ENCODE measurements at places on chromosomes 7 and 10.

GRCh38 chr10:132306864-132307751, 642 bp downstream of the STK32C start:
- no peak for DNase-seq

GRCh38 chr10:35336084-35336831, at the start of gene CCNY:
CCNY (plus strand) TSS chr10:35336509; CDS start chr10:35337054, 545 bp downstream.
- peak; percentile 71 for DNase-seq

GRCh38 chr10:28248092-28248491, 54.8 kb downstream of the MPP7 start:
- DNase-seq, result peak; percentile 63

GRCh38 chr10:114319406-114320248, 80.6 kb downstream of the VWA2 start:
- DNase-seq, result no peak

DNA sequence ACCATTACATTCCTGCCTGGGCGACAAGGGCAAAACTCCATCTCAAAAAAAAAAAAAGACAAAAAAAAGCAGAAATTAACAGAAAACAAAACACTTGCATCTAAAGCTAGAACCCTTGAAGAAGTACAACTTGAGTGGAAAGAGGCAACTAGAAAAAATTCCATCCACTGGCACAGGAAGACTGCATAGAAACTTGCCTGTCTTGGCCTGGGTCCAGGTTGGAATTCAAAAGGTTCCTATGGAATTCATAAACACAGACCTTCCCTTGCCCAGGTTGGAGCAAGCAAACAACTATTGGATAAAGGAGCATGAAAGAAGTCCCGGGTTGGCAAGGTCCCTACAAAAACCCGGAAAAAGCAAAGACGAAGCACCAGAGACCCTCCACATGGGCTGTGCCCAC, 69.8 kb downstream of the CCDC71L start:
- DNase-seq, result no peak

DNA sequence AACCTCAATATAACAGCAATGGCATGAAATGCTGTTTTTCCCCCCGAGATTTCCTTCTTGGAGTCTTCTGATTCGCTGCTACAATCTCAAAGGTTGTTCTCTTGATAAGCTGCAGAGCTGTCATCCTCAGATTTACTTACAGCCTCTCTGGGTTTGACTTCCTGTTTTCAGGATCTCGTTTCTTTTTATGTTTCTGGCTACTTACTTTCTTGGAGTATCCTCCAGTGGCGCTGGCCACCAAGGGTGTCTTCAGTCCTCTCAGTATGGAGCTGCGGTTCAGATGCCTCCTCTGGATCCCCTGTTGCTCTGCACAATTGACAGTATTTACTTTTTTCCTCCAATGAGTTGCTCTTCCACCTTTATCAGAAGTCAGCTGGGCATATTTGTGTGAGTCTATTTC, 152.0 kb upstream of the TMEM72 start:
- DNase-seq, result no peak

DNA sequence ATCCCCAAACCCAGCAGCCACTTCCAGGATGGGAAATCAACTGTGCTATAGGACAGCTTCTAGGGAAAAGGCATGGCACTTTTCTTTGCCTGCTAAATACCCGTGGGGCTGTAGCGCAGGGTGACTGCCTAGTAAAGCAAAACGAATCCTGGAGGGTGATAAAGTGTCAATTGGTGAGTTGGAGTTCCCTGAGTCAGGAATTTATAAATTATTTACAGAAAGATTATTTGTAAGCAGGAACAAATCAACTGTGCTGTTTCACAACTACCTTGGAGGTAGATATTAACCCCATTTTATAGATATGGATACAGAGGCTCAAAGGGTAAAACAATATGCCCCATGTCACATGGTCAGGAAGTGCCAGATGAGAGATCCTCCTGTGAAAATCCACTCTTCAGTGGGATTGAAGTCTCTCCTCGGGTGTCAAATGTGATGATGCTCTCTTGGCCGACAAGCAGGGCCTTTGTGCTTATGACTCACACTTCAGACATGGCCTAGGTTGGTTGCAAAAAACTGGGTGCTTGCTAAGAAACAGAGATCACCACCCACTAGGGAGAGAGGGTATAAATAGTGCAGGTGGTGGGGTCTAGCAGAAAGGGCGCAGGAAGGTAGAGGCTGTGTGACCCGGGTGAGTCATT, 383.2 kb upstream of the ZMIZ1 start:
- DNase-seq, result peak; percentile 33

GRCh38 chr7:158272509-158273137, 315.0 kb downstream of the PTPRN2 start:
- no peak for DNase-seq

DNA sequence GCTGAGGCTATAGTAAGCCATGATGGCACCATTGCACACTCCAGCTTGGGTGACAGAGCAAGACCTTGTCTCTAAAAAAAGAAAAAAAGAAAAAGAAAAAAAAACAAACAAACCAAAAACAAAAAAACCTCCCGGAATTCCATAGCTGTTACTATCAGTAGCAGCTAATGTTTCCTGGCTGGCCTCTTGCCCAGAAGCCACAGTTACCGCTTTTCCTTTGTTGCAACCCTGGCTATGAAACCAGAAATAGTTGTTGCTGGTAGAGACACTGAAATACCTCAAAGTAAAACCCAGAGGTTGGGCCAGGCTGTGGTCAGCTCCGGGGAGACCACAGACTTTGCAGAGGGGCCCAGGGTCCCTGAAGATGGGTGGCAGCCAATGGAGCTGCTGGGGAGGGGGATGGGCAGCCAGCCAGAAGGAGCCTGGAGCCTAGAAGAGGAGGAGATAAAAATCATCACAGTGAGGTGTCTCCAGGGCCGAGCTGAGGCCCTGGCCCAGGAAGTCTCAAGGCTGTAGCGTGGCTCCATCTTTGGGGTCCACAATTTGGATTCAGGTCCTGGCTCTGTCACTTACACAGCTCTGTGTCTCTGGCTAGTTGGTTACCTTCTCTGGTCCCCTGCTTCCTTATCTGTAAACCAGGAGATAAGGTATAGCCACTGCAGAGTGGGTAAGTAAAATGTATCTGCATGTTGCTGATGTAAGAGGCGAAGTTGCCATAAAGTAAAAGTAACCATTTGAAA, 3.4 kb upstream of the CHST12 start:
- DNase-seq, result peak; percentile 99

DNA sequence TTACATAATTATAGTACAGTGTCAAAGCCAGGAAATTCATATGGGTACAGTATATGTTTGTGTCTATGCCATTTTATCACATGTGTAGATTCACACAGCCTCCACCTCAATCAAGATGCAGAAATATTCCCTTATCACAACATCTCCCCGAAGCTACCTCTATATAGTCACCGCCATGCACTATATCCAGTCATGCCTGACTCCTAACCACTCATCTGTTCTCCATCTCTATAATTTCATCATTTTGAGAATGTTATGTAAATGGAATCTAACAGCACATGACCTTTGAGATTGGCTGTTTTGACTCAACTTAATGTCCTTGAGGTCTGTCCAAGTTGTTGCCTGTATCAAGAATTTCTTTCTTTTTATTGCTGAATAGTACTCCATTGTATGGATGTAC, 22.3 kb upstream of the SLC25A13 start:
- no peak for DNase-seq

- peak; percentile 34 for DNase-seq
Measured at GRCh38 chr7:139958599-139959284, 104.0 kb downstream of the PARP12 start.

- DNase-seq, result peak; percentile 47
Measured at GRCh38 chr10:107718864-107719263, 554.4 kb upstream of the SORCS1 start.

DNA sequence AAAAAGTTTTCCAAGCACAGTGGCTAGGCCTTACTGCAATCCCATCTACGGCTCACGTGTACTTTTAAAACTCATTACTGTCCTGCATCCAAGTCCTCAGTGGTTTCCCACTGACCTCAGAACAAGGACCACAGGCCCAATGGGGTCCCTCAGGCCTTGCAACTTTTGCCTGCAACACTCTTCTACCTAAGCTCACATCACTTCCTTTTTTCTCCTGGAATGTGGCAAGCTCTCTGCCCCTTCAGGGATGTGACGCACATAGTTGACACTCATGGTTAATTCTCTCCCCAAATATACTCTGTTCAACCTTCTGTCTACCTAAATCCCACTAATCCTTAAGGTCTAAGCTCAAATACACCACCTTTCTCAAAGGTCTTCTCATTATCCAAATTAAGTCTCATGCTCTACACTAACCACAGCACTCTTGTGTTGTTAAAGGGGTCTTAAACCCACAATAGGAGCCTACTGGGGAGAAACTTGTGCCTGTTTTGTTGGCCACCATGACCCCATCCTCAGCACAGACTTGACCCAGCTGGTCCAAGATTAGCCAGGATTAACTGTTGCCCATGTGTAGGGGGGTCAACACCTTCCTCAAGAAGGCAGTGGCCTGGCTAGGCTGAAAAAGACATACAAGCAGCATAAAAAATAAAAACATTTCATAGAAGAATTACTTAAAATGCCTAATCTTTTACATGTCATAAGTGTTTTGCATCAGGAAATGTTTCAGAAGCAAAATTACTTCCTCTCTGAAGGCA, 15.2 kb downstream of the HNRNPF start:
- no peak for DNase-seq

GRCh38 chr7:153942036-153942435, 110.2 kb upstream of the DPP6 start:
- no peak for DNase-seq

DNA sequence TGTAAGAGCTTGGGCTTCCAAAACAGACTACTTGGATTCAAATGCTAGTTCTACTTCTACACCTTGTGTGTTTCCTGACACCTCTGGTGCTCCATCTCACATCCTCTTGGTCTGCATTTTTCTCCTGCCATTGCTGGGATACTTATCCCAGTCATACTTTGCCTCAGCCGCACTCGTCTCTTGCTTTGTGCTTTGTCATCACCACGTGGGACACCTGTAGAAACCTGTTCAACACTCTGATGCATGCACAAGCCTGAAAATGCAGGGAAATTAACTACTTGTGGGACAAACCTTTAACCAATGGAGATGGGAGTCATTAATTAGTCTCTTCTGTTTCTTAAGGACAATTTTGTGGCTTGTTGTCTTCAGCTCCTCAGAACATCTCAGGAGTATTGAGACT, 94.2 kb upstream of the PHYHIPL start:
- DNase-seq, result no peak

- no peak for DNase-seq
Measured at GRCh38 chr10:31087011-31087410, 55.3 kb upstream of the ZNF438 start.

DNA sequence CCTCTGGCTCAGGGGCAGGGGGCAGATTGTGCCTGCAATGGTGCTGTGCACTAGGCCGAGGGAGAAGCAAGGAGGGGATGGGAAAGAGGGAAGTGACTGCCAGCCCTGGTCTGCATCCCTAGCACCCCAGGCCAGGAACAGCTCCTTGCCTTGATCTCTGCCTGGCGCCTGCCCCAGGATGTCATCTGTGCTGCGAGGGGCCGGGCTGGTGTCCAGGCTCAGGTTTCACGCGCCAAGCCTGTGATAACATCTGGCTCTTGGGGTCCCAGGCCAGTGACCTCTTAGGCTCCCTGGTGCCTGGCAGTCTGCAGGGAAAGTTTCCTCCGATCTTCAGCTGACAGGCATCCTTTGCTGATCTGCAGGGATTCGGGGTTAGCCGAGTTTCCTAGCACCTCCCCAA, 193.5 kb upstream of the GPR26 start:
- no peak for DNase-seq

DNA sequence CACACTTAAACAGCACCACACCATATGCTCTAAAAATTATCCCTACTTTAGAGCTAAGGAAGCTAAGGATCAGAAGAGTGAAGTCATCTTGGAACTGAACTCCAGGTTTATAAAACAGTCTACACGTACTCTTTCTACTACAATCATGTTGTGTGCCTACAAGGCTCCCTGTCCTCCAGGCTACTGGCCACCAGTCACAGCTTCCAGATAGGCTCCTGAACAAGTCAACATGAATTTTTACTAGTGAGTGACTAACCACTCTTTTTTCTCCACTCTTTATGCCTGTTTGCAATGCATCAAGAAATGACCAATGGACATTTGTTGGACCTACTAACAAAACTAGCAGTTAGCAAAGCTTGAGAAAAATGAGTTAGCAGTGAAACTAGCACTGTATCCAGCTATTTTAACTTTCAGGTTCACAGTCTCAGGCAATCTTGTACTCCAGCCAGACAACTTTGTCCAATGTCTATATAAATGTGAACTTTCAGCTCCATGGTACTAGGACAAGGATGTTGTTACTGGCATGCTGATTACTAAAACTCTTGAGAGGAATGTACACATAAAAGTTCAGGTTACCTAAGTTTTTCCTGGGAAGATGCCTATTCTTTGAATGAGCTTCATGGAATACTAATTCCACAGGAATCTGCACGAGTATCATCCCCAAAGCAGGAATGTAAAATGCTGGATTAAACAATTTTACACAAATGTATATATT, 180.0 kb downstream of the BTAF1 start:
- DNase-seq, result peak; percentile 57

- DNase-seq, result no peak
Measured at GRCh38 chr10:59892697-59893096, 13.7 kb downstream of the CCDC6 start.

GRCh38 chr7:131727189-131727588, 170.8 kb upstream of the PODXL start:
- no peak for DNase-seq

GRCh38 chr10:62617652-62618051, 186.9 kb upstream of the ADO start:
- no peak for DNase-seq

DNA sequence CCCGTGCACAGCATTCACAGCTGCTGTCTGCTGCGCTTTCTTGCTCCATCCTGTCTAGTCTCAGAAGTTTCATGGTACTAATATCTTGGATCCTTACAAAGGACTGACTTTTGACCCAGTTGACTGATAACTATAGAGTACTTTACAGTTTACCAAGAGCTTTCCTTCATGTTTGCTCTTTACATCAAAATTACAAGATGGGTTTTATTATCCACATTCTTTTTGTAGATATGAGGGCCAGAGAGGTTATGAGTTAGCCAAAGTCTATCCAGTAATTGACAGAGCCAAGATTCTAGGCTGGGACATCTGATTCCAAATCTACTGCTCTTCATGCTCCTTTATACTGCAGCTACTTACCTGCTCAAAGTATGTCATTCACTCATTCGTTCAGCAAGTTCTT, 218.2 kb downstream of the AUTS2 start:
- DNase-seq, result no peak

DNA sequence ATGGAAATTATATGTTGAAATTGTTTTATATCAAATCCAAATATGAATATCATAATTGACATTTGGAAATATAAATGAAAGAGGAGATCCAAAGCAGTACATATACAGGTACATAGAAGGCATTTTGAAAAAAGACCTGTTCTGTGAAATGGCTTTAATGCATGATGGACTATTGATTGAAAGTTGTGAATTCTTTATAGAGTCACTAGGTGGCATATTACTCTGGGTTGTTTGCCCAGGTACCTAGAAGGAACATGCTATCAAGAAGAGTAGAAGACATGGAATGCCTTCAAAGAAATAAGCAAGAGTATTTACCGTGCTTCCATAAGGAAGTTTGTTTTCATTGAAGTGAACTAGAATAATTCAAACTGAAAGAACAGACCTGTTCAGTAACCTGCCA, 160.0 kb upstream of the ANK3 start:
- DNase-seq, result no peak

Measured in fibroblast of skin of abdomen (primary cell).